ENCODE measurements at places on chromosomes 12 and 14.

DNA sequence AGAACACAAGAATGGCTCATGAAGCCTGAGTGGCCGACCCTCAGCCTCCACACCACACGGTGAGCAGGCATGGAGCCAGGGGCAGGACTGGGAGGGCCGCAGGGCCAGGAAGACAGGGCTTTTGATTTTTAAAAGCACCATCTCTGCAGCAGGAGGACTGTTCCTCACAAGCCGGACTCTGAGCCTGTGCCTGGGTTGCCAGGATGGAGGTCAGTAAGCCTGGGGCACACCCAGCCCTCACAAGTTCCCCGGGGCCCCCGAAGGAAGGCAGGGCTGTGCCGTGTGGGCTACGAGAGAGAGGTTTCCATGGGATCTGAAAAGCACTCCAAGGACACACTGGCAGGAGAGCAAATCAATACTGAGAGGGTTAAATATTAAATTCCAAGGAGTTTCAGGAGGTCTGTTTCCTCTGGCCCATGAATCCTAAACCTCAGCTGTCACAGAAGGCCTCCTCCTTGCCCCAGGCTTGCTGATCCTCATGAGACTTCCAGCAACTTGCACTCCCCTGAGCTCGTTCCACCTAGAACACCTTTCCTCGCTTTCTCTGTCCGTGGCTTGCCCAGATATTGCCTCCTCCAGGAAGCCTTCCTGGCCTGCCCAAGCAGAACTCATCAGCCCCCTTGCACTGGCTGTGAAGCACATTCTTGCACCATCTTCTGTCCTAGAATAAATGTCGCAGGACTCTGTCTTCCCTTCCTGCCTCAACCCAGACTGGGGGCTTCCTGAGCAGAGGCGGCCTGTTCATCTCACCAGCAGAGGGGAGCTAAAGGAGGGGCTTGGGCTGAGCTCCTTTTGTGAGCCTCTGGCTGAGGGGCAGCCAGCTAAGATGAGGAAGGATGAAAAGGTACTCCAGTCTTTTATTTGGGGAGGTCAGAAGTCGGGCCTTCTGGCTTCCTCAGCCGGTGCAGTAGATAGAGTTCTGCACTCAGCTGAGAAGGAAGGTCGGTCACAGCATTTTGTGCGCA lies 64.6 kb downstream of the CCDC88C start:
- no peak for DNase-seq

DNA sequence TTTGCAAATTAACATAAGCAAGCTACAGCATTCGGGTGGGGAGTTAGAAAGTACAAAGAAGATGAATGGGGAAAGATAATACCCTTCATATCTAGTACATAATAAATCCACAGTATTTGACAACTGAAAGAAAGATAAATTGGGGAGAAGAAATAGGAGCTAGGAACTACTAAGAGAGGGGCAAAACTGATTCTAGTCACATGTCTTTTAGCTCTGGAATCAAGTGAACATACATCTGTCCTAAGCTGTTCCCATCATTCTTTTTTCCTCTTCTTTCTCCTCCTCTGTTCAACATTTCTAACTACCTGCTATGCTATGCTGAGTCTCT lies 15.3 kb upstream of the APOF start:
- no peak for DNase-seq

GRCh38 chr12:93425736-93426411 lies 15.9 kb downstream of the UBE2N start:
- no peak for DNase-seq

DNA sequence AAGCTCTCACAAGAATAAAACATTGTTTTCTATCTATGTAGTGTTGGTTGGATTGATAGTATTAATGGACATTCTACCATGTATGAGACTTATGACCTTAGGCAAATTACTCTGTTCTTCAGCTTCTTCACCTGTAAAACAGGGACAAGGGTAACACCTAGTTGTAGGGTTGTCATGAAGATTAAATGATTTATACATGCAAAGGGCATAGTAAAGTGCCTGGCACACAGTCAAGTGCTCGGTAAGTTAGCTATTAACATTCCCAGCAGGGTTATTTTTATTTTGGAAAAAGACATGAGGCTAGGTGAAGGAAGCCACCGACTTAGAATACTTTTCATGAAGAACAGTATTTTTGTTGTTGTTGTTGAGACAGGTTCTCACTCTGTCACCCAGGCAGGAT lies 71.2 kb upstream of the PLXNC1 start:
- DNase-seq: no peak

GRCh38 chr12:76768576-76768975 lies 4.7 kb downstream of the ZDHHC17 start:
- DNase-seq: no peak

DNA sequence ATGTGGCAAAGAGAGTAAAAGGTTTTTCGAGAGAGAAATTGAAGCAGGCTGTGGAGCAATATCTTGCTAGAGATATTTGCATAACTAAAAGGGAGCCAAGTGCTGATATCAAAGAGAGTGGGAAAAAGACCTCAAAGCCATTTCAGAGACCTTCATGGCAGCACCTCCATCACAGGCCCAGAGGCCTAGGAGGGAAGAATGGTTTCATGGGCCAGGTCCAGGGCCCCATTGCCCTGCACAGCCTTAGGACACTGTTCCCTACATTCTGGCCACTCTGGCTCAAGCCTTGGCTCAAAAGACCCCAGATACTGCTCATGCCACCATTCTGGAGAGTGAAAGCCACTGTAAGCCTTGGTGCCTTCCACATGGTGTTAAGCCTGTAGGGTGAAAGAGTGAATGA lies 50.0 kb upstream of the LYZ start:
- no peak for DNase-seq

- DNase-seq: no peak
These were observed 8.0 kb downstream of the GLIPR1 start for GRCh38 chr12:75488553-75488952.

DNA sequence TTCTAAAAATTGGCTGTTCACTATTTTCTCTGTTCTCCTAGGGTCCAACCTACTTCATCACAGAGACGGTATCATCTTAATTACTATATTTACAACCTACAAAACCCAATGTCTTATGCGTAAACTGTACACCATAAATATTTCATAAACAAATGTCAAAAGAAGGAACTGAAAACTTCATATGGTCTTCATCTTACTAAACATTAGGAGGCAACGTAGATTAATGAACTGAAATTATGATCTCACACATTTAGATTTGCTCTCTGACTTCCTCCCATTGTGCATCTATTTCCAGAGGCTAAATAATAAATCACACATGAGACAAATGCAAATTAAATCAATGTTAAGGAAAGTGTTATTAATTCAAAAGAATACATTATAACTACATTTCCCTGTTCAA lies 1850.6 kb upstream of the SEL1L start:
- DNase-seq: no peak

GRCh38 chr12:2922329-2922728 lies 31.6 kb downstream of the TULP3 start:
- no peak for DNase-seq

DNA sequence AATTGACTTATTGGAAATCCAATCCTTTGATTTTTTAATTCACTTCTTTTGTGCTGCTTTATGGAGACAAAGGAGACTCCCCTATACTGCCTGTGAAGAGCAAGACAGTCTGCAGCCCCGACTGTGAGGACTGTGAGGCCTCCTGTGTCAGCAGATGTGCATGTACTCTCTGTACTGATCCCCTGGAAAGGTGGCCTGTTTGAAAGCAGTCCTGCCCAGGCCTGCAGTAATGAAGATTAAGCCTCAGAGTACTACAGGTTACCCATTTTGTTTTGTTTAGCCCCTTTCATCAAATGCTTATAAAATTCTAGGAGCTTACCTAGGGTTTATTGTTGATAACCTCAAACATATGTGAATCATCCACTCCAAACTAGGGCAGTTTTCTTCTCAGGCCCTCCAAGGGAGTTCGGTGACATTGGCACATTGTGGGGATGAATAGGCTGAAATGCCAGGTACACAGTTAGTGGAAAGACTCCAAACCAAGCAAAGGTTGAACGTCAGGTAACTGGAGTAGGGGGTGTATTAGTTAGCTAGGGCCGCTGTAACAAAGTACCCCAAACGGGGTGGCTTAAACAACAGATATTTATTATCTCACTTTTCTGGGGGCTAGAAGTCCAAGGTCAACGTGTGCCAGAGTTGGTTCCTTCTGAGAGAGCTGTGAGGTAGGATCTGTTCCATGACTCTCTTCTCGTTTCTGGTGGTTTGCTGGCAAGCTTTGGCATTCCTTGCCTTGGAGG lies 208.7 kb upstream of the BCL2L14 start:
- no peak for DNase-seq

DNA sequence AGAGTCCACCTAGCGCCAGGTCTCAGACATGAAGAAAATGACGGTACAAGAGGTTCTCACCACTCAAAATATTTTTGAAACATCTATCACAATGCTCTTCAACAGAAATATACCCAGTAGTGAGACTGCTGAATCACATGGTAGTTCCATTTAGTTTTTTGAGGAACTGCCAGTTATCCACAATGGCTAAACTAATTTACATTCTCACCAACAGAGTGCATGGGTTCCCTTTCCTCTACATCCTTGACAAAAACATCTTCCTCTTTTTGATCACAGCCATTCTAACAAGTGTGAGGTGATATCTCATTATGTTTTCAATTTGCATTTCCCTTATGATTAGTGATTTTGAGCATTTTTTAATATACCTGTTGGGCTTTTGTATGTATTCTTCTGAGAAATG lies 5.7 kb upstream of the GPR65 start:
- no peak for DNase-seq

DNA sequence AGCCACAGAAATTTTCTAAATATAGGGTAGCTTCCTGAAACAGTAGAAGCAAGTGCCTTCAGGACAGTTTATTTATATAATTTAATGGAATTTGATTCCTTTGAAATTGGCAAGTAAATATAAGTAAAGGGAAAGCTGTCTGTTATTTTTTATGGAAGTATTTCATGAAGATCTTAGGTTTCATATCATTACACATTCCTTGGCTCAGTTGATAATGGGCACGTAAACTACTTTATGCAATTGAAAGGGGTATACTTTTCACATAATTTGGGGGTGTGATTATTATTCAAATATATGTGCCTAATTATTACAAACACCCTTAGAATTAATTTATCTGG lies 71.1 kb upstream of the RAP1B start:
- no peak for DNase-seq

- no peak for DNase-seq
These were observed 95.3 kb downstream of the CATSPERB start for GRCh38 chr14:91636604-91637003.

GRCh38 chr12:78420991-78421390 lies 443.6 kb upstream of the SYT1 start:
- DNase-seq: no peak

All from activated T-cell treated with anti-CD3 and anti-CD28 coated beads for 48 hours (primary cell).